ENCODE measurements at places on chromosomes 5 and 9.

DNA sequence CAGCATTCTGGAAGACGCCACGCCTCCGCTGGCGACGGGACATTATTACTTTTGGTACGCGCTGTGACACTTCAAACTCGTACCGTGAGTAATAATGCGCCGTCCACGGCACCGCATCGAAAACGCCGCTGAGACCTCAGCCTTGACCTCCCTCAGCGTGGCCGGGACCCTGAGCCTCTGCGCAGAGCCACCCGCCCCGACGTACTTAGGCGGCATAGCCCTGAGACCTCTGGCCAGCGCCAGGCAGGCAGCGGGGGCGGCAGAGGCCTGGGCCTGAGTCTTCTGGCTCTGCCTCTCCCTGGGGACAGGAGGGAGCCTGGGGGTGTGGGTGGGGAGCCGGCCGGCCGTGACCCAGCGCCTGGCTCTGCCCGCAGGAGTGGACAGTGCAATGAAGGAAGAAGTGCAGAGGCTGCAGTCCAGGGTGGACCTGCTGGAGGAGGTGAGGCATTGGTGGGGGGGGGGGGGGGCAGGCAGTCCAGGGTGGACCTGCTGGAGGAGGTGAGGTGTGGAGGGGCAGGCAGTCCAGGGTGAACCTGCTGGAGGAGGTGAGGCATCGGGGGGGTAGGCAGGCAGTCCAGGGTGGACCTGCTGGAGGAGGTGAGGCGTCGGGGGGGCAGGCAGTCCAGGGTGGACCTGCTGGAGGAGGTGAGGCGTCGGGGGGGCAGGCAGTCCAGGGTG lies 8.0 kb downstream of the EGFL7 start:
- no peak for DNase-seq

- no peak for DNase-seq
Observed at GRCh38 chr5:120388016-120388781, 75.9 kb upstream of the PRR16 start.

DNA sequence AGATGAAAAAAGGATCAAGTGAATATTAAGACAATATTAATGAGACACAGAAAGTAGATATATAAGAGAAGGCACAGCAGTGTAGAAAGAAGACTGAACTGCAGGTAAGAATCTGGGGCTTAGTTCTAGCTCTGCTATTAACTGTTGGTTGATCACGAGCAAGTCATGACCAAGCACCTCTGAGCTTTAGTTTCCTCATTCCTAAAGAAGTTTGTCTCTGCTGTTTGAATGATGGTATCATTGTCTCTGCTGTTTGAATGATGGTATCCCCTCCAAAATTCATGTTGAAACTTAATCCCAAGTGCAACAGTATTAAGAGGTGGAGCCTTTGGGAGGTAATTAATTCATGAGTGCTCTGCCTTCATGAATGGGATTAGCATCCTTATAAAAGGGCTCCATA lies 2.5 kb upstream of the NME5 start:
- DNase-seq = no peak

GRCh38 chr5:118988866-118989180 lies 476 bp upstream of the DTWD2 start:
- no peak for DNase-seq

DNA sequence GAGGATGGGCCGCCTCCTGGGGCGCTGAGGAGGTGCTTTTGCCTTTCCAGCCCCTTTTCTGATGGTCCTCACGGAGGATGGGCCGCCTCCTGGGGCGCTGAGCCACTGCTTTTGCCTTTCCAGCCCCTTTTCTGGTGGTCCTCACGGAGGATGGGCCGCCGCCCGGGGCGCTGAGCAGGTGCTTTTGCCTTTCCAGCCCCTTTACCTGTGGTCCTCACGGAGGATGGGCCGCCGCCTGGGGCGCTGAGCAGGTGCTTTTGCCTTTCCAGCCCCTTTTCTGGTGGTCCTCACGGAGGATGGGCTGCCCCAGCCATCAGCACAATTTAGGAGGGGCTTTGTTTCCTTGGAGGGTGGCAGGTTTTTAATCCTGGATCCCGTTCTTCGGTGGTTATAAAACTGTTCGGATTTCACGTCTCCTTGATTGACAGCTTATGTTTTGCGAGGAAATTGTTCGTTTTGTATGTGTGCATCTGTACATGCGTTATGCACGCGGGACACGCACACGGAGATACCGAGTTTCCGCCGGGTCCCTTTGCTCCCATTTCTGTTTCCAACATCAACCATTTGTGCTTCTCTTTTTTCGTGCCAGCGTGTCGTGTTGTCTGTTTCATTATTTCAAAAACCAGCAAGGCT lies 34.7 kb upstream of the SLC9A3 start:
- DNase-seq = no peak

DNA sequence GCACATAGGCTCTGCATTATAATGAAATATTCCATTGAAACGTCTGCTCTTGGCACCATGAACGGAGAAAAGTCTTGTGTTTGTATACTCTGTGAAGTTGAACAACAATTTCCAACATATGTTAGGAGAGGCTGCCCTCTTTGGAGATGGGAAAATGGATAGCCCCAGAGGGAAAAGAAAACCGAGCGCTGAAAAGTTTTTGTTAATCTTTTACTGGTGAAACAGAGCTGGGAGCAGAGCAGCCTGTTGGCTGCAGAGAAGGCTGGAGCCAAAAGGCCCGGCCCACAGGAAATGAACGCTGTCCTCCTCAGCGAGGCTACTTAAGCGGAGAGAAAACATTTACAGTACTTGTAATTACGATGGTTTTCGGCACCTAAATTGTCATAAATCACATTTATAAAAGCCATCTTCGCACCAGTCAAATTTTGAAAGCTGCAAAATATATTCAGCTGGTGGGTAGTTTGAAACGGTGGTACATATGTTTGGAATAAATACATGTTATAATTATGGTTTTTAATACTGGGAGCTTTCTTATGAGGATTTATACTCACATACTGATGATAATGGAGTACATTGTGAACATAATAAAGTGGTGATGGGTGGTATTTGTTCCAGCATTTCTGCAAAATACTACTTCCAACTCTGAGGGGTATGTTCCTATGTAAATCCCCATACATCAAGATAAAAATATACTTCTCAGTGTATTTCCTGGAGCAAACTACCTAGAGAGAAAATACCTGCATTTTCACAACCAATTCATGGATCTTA lies 129.6 kb upstream of the CNTLN start:
- DNase-seq = no peak

DNA sequence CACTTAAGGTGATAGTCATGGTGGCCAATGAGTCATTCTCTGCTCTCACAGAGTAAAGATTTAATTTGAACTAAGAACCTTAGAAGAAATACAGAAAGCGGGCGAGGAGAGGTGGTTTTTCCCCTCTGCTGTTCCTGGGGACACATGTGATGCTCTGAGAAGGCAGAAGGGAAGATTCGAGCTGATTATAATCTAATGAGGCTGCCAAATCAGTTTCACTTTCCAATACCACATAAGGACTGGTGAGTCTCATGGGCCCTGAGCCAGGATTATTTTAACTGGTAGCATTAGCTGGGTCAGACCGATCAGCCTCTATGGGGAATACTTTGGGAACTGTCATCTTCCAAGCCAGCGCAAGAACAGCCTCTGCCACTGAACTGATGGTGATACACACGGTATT lies 116.5 kb downstream of the SLC1A3 start:
- no peak for DNase-seq

- DNase-seq = no peak
Observed at GRCh38 chr5:84603568-84604185, 219.0 kb upstream of the EDIL3 start.

DNA sequence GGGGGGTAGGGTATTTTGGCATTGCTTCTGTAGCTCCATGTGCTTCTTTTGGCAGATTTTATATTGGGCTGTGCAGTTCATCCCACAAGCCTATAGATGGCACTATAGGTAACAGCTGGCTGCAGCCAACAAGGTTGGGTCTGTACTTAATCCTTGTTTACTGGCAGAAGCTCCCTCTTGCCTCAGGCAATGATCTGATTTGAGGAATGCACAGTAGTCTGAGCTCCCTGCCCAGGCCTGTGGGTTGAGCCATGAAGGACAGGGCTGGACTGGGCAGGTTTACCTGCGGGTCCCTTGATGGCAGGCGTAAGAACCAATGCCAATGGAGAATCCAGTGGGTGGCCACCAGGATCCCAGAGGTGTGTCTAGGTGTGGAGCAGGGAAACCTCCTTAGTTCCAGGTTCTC lies 11.7 kb upstream of the OR1J2 start:
- DNase-seq = no peak

- DNase-seq = no peak
Observed at GRCh38 chr5:117107859-117108258, 533.2 kb upstream of the SEMA6A start.

GRCh38 chr5:65013166-65013565 lies 244.4 kb downstream of the CWC27 start:
- DNase-seq = no peak

- DNase-seq = no peak
Observed at GRCh38 chr9:127022913-127023660, 99.3 kb downstream of the ANGPTL2 start.

Data from stimulated activated CD4-positive, alpha-beta T cell treated with anti-CD3 and anti-CD28 coated beads, Interleukin-1b, Interleukin-23, amount 100 ng/mL, for 1 hour (primary cell).